ENCODE measurements at places on chromosomes 13 and 19.
A peak's percentile ranks its signal among the peaks of the same experiment; 100 is the strongest.

GRCh38 chr13:113159701-113160100 is 1.3 kb downstream of the PROZ start:
- no peak for DNase-seq

DNA sequence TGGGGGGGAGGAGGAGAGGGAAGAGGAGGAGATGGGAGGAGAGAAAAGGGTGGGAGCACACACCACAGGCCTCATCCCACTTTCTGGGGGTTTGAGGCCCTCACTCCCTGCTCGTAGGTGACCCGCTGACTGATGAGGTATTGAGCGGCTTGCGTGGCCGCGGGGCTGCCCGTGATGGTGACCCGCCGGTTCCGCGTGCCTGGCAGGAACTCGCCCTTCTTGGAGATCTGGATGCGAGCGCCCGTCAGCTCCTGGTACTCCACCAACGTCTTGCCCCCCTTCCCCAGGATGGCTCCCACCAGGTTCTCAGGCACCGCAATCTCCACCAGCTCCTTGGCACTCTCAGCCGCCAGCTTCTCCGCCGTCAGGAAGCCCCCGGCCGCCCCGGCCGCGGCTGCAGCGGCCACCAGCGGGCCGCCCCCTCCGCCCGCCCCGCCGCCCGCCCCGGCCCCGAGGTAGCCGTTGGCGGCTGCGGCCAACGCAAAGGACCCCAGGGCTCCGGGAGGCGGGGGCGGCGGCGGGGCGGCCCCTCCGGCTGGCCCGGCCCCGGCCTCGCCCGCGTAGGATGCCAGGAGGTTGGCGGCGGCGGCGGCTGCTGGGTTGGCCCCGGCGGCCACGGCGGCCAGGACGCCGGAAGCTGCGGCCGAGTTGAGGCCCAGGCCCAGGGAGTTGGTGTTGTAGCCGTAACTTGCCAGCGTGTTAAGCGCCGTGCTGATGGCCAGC is 25.4 kb upstream of the NANOS2 start:
- no peak for DNase-seq

- DNase-seq, result peak; percentile 16
These were observed 7.0 kb upstream of the MYDGF start for GRCh38 chr19:4676955-4677731.

GRCh38 chr13:61415058-61415721 is 459 bp downstream of the PCDH20 start:
- no peak for DNase-seq

DNA sequence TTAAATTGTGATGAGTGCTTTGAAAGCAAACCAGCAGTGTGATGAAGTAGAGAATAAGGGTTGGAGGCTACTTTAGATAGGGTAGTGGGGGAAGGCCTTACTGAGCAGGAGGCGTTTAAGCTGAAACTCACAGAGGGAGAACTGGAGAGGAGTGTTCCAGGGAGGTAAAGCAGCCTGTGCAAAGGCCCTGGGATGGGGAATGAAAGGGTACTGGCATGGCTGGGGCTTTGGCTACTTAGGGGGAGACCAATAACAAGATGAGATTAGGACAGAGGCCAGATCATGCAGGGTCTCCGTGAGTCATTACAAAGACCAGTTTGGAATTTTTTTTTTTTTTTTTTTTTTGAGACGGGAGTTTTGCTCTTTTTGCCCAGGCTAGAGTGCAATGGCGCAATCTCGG is 1.1 kb downstream of the PPP5C start:
- no peak for DNase-seq

GRCh38 chr13:31755803-31756212 is 16.5 kb downstream of the RXFP2 start:
- no peak for DNase-seq

DNA sequence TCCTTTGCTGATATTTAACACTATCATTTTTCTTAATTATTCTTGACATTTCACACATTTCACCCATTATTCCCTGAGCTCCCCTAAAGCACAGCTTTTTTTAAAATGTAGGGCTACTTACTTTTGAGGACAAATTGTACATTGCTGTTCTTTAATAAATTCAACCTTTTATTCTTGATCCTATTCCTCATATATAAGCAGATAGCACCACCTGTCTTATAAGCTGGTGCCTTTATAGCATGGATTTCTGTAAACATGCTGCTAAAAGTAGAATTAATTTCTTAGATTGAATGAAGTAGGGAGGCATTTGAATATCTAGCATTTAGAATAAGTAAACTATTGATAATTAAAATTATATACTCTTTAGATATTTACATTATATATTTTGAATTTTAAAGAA is 603.4 kb upstream of the PCDH9 start:
- DNase-seq, result no peak

DNA sequence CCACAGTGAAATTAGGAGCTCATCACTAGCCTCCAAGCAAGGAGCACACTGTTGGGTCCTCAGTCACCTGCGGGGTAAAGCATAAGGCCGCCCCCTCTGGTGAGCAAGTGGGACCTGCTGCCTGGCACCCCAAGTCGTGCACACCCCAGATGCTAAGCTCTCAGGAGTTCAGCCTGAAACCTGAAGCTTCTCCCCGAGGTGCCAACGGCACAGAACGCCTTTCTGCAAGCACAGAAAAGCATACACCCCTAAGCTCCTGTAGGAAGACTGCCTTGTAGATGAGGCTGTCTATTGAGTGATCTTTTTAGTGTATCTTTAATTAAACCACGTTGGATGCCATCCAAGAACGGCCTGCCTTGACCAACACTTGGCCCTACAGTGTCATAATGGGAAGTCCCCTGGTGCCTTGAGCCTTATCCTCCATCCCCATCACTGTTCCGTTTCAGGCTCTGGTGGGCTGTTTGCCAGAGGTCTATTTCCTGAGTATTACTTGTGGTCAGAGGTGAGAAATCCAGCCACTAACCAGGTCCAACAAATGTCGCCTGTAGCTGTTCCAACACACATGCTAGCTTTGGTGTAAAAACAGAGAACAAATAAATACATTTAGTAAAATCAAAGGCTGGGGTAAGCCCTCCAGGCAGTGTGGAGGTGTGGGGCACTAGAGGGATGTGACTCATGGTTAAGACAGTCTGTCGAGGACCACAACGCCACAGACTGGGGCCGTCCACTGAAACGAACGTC is 44.8 kb downstream of the C13orf42 start:
- DNase-seq, result no peak

- DNase-seq, result no peak
These were observed 5.1 kb downstream of the ATG4D start for GRCh38 chr19:10548746-10549276.

- DNase-seq, result no peak
These were observed 17.5 kb downstream of the BORA start for GRCh38 chr13:72745260-72745659.

DNA sequence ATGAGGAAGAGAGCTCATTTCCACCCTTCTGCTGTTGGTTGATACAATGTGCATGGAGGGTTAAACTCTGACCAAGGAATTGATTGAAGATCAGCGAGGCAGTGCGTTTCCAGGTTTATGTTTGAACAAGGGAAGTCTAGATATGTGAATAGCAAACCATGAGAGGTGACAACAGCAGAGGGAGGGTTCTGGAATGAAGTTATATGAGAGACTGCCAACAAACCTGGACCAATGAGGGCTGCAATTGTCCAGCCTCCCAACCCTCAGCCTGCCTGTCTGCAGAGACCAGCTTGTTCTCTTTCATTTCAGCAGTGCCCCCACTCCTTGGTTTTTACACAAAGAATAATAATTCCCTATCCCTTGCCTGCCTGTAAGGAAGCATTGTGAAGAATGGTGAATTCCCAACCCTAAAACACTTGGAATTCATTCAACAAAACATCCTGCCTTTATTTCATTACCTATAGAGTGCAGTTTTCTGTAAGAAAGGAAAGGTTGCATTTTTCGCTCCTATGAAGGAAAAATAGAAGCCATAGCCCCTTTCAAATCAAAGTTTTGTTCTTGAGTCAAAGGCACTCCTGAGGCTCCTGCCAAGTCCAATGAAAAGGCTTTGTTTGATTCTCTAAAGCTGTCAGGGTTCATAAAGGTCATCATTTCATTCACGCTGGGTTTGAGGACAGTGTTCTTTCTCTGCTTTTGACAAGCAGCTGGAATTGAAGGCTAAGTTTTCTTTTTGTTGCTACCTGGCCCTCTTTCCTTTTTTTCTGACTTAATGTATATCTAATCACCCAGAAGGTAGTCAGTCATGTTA is 53.6 kb upstream of the ABCC4 start:
- DNase-seq, result no peak

DNA sequence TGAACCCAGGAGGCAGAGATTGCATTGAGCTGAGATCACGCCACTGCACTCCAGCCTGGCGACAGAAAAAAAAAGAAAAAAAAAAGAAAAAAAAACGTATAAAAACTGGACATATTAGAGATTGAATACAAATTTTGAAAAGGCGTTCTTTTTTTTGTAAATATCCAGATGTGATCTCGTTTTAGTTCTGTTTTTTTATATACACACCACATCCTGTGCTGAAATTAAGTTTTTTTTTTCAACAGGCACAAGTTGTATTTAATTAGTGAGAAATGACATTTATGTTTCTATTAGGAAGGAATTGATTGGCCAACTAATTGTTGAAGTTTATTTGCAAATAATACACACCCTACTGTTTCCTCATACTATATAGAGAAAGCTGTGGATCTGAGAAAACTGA is 3.6 kb downstream of the CDADC1 start:
- DNase-seq, result no peak

DNA sequence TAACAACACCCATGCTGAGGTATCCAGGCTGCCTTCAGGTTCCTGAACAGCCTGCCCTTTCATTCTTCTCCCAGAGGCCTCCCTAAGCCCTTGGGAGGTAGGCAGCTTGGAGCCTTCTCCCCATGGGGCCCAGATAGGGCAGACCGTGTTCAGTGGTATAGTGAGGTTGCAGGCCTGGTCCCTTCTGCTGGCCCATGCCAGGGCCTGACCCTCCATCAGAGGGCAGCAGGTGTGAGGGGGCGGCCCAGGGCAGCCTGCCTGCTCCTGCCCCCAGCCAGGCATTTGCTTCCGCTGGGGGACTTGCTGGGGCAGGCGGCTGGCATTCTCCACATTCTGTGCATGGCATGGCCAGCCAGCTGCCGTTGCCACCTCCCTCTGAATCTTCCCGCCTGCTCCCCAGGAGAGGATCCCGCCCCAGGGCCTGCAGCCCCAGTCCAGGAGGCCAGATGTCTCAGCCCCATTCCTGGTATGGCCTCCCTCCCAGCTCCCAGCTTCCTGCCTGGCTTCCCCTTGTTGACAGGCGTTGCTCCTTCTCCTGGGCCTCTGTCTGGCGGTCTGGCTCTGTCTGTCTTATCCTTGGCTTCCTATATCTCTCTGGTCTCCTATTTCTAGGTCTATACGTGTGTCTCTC is 8.9 kb downstream of the CIC start:
- DNase-seq, result no peak

DNA sequence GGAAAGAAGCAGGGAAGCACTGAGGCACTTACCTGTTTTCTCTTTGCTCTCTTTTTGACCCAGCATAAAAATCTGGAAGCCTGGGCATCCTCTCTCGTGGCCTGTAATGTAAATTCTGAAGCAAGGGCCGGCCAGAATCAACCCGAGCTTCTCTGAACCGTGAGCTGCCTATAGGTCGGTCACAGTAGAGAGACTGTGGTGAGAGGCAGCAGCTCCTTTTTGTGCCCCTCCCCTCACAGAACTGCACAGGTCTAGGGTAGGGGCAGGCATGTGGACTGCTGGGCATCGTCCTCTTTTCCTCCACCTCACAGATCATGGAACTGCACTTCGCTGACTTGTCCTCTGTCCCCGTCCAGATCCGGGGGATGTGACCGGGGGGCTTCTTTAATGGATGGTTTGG is 12.5 kb downstream of the FAM124A start:
- DNase-seq, result no peak

- no peak for DNase-seq
These were observed 65.0 kb downstream of the MTUS2 start for GRCh38 chr13:28885181-28885580.

GRCh38 chr19:19140476-19140875 is 2.2 kb upstream of the TMEM161A start:
- no peak for DNase-seq

DNA sequence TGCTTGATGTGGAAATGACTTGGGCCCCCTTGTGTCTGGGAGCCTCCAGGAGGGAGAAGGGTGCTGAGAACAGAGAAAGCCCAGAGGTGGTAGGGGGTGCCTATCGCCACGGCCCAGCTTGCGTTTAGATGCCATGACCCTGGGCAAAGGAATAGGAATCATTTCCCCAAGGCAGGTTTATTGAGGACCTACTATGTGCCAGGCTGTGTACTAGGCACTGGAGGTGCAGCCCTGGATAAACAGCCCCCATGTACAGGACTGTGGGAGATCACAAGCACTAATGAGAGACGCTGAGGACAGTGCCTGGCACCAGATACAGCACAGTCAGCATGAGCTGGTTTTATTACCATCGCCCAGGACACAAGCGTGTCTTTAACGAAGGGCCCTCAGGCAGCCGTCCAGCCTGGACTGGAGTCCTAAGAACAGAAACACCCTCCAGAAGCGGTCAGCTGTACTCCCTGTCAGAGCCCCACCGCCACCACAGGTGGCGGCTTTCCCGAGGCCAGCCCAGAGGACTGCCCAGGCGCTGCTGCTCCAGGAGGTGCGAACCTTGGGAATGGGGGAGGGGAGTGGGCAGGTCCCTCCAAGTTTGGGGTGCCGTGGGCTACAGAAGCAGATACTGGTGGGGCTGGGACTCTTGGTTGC is 4.6 kb downstream of the TMEM147 start:
- DNase-seq, result no peak

DNA sequence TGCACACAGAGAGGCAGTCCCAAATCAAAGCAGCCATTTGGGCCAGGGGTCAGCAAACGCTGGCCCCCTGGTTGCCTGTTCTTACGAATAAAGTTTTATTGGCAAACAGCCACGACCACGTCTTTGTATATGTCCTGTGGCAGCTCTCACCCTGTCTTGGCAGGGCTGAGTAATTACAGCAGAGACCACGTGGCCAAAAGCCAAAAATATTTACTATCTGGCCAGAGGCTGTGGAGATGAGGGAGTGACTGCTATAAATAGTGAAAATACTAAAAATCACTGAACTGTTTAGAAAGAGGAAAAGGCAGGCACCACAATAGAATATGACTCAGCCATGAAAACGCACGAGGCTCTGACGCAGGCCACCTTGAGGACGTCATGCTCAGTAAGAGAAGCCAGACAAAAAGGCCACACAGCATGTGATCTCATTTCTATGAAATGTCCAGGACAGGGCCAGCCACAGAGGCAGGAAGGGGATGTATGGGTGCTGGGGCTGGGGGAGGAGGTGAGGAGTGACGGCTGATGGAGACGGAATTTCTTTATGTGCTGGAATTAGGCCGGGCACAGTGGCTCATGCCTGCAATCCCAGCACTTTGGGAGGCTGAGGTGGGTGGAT is 29.4 kb downstream of the SMIM24 start:
- DNase-seq, result no peak

- no peak for DNase-seq
These were observed 5.9 kb upstream of the ZNF551 start for GRCh38 chr19:57675881-57676280.

All from stimulated activated CD4-positive, alpha-beta T cell treated with anti-CD3 and anti-CD28 coated beads, Interleukin-4, amount 100 ng/mL, for 1 hour (primary cell).